Cerebellar cortex (tissue), 1 donor: ENCODE measurements at places on chromosomes 12 and 14.

- no peak for DNase-seq
These were observed 29.2 kb upstream of the TSPAN9 start for GRCh38 chr12:3047961-3048360.

DNA sequence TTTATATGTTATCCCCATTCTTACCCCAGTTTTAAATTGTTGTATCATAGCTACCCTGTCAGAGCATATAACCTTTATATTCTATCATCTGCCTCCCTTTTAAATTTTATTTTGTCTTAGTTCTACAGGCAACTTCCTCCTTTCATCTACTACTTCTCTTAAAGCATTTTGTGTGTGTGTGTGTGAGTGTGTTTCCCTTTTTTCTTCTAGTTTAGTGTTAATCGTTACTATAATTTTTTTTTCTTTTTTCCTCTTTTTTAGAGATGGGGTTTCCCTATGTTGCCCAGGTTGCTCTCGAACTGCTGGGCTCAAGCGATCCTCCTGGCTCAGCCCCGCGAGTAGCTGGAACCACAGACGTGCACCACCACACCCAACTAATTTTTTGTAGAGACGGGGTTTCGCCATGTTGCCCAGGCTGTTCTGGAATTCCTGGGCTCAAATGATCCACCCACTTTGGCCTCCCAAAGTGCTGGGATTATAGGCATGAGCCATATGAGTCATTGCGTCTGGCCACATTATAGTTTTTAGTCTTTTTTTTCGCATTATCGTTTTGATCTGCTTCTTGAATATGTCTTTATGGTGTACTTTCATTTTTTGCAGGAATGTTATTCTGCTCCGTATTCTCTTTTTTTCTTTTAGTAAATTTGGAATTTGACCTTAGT lies 33.1 kb upstream of the FBXO34 start:
- no peak for DNase-seq

DNA sequence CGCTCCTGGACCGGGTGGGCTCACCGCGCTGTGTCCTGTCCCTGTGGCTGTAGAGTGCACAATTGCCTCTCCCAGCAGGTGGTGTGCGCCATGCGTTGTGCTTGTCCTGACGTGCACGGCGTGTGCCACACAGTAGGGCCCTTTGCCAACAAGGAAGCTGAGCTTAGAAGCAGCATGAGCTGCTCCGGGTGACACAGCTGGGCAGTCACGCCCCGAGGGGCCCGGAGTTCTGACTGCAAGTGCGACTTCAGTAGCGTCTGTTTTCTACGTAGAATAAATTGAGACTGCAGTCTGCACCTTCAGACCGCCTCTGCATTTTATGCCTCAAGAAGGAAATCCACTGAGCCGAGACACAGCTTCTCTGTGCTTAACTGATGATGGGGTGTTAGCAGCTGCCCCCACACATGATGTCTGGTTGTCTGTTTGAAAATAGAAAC lies 81.6 kb downstream of the ADGRD1 start:
- DNase-seq = no peak

GRCh38 chr12:131478468-131478867 lies 232.4 kb upstream of the SFSWAP start:
- DNase-seq = no peak

- no peak for DNase-seq
These were observed 246.2 kb downstream of the MSRB3 start for GRCh38 chr12:65524666-65525065.

DNA sequence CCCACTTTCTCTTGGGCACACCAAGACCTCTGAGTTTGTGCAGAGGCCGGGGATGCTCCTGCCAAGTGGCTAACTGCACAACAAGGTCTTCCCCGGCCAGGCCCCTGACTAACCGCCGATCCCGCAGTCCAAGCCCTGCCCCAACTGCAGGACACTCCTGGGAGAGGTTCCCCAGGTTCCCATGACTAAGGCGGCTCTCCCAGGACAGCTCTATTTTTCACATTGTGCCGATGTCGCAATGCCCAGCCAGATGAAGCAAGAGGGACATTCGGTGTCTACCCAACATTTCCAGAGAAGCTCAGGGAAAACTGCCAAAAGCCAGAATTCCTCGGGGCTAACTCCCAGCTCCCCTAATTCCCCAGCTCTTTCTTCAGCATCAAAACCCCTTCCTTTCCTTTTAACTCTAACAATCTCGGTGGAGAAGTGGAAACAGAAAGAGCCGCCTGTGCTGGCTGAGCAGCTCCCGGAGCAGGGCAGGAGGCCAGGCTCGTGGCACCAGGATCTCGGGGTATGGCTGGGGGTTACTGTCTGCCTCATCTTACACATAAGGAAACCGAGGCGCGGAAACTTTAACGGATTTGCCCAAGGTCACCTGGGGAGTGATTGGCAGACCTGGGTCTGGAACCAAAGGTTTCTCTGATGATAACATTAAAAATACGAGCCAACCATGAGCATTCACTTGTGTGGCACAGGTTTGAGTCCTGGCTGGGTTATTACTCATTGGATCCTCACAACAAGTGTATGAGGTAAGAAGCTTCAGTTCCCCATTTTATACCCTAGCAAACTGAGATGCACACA lies 318.2 kb downstream of the BCL11B start:
- no peak for DNase-seq

- DNase-seq = no peak
These were observed 3.3 kb downstream of the ERG28 start for GRCh38 chr14:75657331-75657730.

DNA sequence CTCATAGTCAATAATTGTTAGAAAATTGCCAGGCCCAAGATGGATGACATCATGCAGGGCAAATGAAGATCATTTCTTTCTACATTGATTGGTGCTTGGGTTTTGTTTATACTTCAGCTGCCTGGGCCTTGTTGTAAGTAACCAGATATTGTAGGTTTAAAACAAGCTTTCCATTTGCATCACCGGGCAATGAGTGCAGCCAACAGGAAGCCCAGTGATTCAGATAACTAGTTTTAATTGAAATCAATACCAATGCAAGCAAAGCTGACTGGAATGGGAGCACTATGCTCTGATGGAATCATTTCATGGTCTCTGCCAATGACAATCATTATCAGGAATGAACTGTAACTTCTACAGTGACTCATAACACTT lies 279.3 kb downstream of the DUSP6 start:
- DNase-seq = no peak

- no peak for DNase-seq
These were observed 676.5 kb downstream of the DIO2 start for GRCh38 chr14:79534703-79535353.

- no peak for DNase-seq
These were observed 368.9 kb downstream of the C12orf50 start for GRCh38 chr12:87660291-87660690.

DNA sequence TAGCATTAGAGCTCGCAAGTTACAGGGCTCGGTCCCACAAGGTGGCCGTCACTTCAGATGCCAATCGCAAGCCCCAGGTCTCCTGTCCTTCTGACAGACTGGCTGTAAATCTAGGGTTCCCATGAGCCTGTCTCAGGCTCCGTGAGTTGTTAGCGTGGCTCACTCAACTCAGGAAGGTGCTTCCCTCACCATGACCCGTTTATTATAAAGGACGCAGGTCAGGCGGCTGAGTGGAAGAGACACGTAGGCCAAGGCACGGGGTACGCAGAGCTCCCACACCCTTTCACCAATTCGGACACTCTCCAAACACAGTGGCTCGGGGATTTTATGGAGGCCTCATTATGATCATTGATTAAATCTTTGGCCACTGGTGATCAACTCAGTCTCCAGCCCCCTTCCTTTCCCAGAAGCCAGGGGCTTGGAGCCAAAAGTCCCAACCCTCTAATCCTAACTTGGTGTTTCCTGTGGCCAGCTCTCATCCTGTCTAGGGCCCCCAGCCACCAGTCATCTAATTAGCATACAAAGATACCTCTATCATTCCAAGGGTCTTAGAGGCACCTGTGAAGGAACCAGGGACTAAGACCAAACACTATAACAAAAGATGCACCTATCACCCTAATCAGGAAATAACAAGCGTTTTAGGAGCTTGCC lies 25.8 kb upstream of the LRTM2 start:
- no peak for DNase-seq

GRCh38 chr14:75054421-75054820 lies 3.2 kb upstream of the MLH3 start:
- DNase-seq = no peak

- DNase-seq = no peak
These were observed 103.2 kb downstream of the NT5DC3 start for GRCh38 chr12:103737881-103738280.

- no peak for DNase-seq
These were observed at the start of gene INHBE for GRCh38 chr12:57454566-57455373. Gene INHBE, plus strand, starts transcription at chr12:57455307. Its CDS starts 230 bp downstream, at chr12:57455537.

- no peak for DNase-seq
These were observed 171.4 kb downstream of the RBM19 start for GRCh38 chr12:113794774-113795173.
